Renal cortex interstitium (tissue), 15 donors: ENCODE measurements at places on chromosomes 16 and 17. TPM values are rescaled to one million over a fixed set of nuclear protein-coding genes. Genes with fewer than 3 reads are reported as not detected.

VAT1L gene
- polyA plus RNA-seq: 3.8 TPM

MGRN1 gene
- polyA plus RNA-seq: 42.5 TPM

KRT20 gene
- polyA plus RNA-seq: not detected

RAPGEFL1 gene
- 11.5 TPM for polyA plus RNA-seq

CD7 gene
- 0.42 TPM for polyA plus RNA-seq

CARD14 gene
- polyA plus RNA-seq: 0.75 TPM

ACD gene
- polyA plus RNA-seq: 29.5 TPM

TMEM114 gene
- polyA plus RNA-seq: not detected

SLC35B1 gene
- polyA plus RNA-seq: 82.1 TPM

CA4 gene
- 40.7 TPM for polyA plus RNA-seq

TUBB3 gene
- 18.7 TPM for polyA plus RNA-seq

DNA sequence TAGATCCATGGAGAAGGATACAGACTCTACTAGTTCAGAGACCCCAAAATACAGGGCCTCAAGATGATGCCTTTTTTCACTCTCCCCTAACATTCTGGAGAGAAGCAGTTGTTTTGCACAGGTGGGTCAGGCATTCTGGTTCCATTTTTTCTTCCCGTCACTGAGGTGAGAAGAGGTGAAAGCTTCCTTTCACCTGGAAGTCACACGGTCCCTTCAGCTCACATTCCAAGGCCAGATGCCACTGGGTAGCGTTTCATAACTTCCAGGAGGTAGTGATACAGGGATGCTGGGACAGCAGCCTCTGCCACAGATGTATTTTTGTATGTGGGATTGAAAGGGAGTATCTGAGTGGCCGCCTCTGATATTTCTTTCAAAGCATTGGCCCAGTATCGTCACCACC is 1.9 kb downstream of the CDK10 start:
- DNase-seq: no peak

- DNase-seq: no peak
Measured at GRCh38 chr17:30000755-30001257, 59.4 kb downstream of the EFCAB5 start.

DNA sequence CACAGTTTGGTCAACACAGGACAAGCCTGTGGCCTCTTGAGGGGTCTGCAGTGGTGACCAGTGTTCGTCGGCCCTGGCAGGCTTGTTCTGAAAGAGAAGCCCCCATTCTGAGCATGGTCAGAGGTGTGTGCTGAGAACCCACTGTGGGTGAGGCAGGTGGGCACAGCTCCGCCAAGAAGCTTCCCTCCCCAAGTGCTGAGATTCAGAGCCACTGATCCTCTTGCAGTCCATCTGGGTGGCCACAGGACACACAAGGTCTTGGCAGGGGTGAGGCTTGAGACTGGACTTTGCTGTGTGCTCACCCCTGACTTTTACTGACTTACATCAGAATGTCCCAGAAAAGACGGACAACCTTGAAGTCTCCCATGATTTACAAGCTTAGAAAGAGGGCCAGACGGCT is 18.7 kb downstream of the MPRIP start:
- DNase-seq: no peak

DNA sequence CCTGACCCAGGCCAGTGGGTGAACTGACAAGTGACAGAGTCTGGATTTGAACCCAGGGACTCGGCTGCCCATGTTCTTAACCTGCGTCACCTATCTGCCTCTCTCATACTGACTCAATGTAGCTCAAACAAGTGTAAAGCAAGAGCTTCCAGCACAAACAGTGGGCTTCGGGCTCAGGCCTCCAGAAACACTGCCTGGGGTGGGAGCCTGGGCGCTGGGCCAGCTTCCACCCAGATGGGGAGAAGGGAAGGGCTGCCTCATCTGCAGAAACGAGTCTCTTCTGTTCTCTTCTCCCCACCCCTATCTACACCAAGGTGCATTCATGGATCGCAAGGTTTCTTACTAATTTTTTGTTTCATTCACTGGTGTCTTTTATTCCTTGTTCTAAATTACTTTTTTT is 1.3 kb downstream of the CDRT4 start:
- DNase-seq: no peak

- no peak for DNase-seq
Measured at GRCh38 chr16:88991813-88992350, 14.9 kb upstream of the CBFA2T3 start.

GRCh38 chr17:72422505-72423285 is 301.9 kb downstream of the SOX9 start:
- no peak for DNase-seq

GRCh38 chr16:3889059-3889458 is 8.5 kb upstream of the CREBBP start:
- no peak for DNase-seq

GRCh38 chr17:1217089-1217385 is 37.3 kb upstream of the ABR start:
- no peak for DNase-seq

DNA sequence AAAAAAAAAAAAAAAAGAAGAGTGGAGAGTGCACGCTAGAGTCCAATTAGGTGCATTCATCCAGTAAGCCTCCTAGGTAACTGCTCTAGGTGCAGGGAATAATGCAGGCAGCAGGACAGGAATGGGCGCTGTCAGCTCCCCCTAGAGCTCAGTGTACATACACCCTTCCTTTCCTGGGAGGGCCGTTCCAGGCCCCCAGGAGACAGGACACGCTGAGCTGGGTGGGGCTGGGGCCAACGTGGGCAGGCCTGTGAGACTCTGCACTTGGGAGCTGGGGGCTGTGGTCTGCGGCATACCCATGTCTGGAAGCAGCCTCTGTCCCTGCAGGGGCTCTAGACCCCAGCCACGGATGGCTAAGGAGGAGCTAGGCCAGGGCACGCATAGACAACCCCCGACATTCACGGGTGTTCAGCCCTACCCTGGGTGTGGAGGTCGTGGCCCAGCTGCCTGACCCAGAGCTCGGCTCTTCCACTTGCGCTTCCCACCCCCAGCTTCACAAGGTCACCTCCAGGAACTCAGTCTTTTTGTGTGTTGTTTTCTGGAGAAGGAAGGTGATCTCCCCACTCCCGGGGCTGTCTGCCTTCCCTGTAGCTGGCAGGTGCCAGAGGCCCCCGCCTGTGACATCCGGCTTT is 1.0 kb upstream of the ANTKMT start:
- no peak for DNase-seq

GRCh38 chr16:21169249-21169981 is 10.9 kb downstream of the LDAF1 start:
- DNase-seq: no peak

DNA sequence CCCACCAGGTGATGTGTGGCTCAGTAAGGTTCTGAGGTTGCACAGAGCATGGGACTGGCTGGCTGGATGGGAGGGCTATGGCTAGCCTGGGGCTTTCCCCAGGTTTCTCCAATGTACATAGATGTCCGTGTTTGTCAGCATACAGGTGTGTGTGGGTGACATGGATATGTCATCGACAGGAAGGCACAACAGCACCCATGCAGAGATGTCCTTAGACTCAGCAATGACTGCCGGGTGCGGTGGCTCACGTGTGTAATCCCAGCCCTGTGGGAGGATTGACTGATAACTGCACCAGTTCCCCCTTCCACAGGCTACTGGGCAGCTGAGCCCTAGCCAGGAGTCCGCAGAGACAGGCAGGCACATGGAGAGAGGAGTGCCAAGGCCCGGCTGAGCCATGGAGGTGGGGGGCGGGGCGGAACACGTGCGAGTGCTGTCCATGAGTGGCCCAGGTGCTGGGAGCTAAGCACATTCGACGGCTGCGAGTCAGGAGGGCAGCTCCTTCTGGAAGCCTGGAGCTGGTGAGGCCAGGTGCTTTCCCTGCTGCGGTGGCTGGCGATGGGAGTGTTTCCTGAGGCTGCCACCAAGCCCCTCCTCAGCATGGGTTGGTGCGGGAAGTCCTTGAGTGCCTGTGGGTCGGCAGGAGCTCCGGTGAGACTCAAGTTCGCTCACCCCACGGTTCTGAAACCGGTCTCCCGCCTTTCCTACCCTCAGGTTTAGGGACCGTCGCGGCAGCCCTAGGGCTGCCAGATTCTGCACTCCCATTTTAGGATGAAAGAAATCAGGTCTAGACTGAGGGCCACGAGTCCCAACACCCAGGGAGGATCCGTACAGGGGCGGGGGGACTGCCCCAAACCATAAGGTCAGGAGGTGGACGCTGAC is 858 bp upstream of the ASPSCR1 start:
- DNase-seq: no peak

GRCh38 chr17:63786971-63787711 is 13.2 kb downstream of the DDX42 start:
- DNase-seq: no peak

- peak; percentile 50 for DNase-seq
Measured at GRCh38 chr17:19470530-19471261, 59.7 kb downstream of the RNF112 start.

DNA sequence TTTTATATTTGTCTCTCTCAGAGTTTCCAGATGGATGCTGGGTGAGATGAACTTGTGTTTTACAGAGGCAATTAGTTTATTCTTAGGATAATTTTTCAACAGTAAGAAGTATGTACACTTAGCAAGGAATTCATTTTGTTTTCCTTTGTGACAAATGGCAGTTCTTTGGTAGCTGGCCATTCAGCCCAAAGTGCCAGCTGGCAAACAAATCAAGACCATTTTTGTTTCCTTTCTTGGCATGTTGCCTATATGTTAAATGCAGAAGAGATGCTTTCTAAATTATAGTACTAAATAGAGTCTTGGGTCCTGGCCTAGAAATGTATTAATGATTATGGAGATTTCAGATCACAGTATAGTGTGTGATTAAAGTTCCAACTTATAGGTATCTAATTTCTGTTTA is 337.1 kb downstream of the CNTNAP4 start:
- DNase-seq: no peak

- no peak for DNase-seq
Measured at GRCh38 chr17:60468371-60468770, 46.1 kb downstream of the CHCT1 start.

DNA sequence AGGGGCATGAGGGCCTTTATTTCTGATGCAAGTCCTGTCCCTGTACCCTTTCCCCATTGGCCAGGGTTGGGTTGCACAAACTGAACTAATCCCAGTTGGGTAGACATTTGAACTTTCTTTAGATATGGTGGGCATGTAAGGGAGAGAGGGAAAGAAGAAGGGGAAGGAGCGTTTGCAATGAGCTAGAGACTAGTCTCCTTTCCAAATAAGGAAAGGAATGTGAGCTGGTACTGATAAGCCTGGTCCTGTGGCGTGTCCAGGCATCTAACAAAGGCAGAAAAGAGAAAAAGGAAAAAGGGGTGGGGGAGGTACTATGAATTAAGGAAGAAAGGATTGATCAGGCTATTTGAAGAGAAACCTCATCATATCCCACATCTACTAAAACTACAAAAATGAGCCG is 20.3 kb downstream of the CHMP6 start:
- DNase-seq: no peak

GRCh38 chr16:27646806-27647205 is 96.9 kb downstream of the KATNIP start:
- no peak for DNase-seq

DNA sequence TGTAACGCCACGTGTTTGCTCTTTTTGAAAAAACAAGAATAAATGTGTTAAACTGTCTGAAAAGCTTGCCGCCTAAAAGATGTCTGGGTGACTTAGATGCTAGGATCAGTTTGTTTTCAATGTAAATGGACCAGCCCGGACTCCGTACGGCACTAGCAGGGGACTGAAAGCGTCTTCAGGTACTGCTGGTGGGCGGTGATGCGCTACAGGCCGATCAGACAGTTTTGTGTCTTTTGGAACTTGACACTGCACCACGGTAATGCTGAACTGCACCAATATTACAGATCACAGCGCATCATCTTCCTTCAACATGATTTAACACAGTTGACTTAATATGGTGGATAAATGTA is 727 bp upstream of the MBTPS1 start:
- no peak for DNase-seq

DNA sequence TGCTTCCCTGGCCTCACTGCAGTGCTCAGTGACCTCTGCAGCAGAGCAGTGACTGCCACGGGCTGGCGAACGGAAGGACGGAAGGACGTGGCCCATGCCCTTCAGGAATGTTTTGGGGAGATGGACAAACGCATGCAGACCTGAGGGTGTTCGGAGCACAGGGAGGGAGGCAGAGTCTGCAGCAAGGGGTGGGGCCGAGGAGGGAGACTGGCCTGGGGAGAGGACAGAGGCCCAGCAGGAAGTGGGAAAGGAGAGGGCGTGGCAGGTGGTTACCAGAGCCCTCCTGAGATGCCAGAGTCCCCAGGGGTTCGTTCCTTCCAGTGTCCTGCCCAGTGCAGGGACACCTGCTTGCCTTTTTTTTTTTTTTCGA is 21.9 kb downstream of the ADORA2B start:
- DNase-seq: no peak

- DNase-seq: no peak
Measured at GRCh38 chr16:48790151-48790550, 180.2 kb upstream of the N4BP1 start.
